ENCODE measurements at places on chromosomes 4 and X.

DNA sequence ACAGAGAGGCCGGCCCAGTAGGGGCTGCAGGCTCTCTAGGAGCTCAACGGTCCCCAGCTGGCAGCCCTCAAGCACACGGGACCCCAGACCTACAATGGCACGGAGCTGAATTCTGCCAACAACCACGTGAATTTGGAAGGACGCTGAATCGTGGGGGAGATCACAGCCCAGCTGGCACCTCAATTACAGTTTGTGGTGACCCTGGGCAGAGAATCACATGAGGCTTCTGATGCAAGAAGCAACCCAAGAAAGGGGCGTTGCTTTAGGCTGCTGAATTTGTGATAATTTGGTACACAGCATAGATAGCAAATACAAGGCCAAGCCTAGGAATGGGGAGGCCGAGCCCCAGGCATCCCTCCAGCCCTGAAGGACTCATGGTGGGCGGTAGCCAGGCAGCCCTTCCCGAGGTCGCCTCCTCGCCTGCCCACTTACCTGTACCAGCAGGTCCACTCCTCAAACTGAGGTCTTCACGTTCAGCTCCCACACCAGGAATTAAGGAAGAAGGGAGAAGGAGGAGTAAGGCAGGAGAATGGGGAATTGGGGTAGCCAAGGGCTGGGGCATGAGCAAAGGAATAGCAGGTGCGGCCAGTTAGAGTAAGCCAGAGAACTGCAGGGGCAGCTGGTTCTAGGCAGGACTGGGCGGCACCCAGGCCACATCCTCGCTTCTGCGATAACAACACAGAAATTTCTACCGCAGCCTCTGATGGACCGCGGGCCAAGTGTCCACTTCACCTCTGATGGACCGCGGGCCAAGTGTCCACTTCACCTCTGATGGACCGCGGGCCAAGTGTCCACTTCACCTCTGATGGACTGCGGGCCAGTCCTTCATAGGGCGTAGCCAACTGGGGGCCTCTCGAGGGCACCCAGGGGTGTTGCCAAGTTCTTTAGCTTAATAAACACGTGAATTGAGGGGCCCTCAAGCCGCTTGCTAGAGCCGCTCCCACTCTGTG, 23.4 kb upstream of the HTRA3 start:
- no peak for DNase-seq

DNA sequence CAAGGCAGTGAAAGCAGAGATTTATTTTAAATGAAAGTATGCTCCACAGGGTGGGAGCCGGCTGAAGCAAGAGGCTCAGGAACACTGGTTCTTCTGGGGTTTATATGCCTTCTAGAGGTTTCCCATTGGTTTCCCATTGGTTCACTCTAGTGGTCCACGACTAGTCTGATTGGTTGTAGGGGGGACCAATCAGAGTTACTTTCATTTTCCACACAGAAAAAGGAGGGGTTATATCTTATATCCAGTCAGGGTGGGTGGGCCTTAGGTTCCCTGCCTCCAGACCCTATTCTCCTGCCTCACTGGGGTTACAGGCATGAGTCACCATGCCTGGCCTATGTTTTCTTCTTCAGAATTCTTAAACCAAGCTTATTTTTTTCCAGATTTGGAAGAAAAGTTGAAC, 101.6 kb downstream of the KLHL8 start:
- DNase-seq = no peak

DNA sequence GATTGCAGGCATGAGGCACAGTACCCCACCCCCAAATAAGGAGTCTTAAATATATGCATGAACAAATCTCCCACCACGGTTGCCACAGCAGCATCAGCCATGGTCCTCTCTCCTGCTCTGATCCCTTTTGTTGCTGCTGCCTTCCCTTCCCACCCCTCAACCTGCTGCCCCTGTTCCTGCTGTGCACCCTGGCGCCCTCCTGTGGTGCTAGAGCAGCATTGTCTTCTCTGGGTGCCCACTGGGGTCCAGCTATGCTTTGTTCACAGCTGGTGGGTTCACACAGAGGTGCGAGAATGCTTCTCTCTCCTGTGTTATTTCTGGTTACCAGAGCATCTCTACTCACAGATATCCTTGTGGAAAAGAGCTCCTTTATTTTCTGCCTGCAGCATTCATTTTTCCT, 116.2 kb downstream of the GATB start:
- DNase-seq = no peak

DNA sequence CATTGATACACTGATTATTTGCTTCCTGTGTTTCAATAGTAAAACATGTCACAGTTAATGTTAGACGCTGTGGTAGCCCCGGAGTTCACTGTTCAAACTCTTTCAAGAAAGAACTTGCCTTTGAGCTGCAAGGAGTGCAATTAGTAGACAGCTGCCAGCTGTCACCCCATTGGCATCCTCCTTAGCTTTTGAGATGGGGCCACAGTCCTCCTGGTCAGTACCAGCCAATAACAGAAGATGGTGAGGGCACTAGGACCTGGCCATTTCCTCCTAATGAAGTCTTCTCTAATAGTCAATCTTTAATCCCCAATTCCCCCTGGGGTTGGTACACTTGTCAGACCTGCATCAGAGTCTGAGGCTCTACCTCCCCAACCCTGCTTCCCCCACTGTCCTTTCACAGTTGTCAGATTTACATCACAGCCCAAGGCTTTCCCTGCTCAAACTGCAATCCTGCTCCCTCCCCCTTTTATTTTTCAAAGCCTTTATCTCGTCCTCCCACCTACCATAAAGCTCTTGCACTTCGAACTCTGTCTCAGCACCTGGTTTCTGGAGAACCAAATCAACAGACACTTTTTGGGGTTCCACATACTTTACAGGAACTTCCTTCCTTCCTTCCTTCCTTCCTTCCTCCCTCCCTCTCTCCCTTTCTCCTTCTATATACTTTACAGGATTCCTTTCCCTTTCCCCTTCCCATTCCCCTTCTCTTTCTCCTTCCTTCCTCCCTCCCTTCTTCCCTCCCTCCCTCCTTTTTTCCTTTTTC, 182.0 kb downstream of the RASL11B start:
- DNase-seq = no peak

GRCh38 chr4:54784161-54784671, 126.5 kb downstream of the KIT start:
- DNase-seq = peak; percentile 64

GRCh38 chrX:86171366-86171765, 23.1 kb downstream of the DACH2 start:
- DNase-seq = no peak

DNA sequence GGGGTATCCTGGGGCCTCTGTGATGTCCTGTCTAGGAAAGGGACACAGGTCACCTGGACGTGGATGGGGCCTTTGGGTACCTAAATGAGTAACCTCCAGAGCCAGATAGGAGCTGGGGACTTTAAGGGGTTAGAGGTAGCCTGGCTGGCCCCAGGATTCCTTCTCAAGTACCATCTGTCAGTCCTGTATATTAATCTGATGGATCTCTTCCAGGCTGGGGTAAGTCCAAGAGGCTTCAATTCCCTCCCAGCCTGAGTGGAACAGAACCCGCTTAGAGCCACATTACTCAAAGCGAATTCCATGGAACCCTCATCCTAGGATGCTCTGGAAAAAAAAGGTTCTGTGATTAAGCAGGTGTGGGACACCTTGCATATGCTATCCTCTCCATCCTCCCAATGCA, 24.8 kb upstream of the MAP3K15 start:
- DNase-seq = no peak

DNA sequence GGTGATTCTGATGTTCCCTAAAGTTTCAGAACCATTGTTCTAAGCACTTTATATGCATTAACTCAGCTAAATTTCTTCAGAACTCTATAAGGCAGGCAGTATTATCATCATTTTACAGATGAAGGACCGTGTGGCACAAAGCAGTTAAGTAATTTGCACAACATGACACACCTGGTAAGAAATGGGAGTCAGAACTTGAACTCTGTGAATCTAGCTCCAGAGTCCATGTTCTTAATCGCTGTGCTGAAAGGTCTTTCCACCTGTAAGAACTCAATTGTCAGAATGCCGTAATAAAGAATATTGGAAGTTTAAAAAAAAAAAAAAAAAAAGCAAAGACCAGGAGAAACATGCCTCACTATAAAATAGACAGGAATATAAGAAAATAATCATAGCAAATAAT, 9.2 kb downstream of the HUWE1 start:
- DNase-seq = no peak

DNA sequence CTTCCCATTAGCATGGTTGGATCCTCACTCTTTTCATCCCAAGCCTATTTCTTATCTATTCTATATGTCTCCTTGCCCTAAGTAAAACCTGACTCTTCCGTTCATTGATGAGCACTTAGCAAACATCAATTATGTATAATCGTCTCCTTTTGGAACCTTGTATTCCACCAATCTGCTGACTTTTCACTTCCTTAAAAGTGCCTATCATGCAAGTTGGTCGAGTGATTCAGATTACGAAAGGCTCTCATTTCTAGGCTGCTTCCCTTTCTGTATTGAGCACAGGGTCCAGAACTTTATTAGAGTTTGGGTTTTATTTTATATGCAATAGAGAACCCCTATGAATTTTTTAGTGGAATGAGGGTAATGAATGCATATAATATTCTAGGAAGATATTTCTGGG, 27.1 kb upstream of the ALB start:
- DNase-seq = no peak

DNA sequence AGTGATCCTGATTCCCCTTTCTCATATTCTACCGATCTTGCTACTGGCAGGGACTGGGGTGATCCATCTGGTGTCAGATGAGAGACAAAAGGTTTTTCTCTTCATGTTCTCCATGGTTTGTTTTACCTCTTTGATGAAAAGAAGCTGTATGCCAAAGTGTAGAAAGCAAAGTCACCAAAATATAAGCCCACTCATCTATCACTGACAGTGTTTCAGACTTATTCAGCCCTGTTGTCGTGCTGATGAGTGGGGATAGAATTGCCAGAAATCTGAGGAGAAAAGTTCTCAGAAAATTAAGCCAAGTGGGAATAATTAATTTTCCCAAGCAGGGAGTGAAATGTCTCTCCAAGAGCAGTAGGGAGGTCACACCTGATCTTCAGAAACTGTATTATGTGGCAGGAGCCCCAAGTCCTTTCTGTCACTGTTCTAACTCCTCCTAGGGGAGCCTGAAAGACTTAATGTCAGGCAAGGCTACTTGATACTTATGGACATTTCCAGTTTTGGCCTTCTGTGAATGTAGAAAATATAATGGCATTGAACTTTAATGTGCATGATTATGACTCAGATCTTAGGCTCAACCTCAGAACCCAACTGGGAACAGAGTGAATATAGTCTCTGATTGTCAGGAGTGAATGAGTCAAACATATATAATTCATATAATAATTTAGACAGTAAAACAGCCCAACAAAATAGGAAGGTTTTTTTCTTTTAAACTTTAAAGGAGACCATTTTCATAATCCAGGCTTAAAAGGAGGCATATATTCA, 298.1 kb downstream of the ANKRD50 start:
- no peak for DNase-seq

GRCh38 chr4:129232589-129233337, 136.8 kb downstream of the C4orf33 start:
- DNase-seq = no peak

DNA sequence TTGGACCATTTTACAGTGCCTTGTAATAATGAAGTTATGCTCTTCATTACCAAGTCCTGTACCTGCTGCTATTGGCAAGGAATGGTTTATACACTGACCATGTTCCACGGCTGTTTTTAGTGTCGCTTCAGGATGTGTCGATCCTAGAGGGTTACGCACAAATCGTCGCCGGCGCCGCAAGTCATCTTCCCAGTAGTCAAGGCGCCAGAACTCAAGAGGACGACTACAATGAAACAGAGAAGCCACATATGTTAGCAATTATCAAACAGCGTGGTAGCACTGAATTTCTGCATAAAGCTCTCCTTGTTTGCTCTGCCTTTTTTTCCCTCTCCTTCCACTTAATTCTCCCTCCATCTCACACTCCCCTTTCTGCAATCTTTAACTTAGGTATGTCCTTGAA, 17.0 kb downstream of the MAB21L2 start:
- no peak for DNase-seq

- DNase-seq = no peak
Observed at GRCh38 chrX:123860983-123861382, 1.1 kb downstream of the XIAP start.

DNA sequence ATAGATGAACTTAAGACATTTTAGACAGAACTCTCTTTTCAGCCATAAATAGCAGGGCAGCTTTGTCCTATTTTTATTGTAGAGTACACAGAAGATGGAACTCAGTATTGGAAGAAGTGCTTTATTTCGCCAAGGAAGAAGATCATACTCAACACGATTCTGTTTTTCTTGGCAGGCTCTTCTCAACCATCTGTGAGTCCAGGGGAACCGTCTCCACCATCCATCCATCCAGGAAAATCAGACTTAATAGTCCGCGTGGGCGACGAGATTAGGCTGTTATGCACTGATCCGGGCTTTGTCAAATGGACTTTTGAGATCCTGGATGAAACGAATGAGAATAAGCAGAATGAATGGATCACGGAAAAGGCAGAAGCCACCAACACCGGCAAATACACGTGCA, 37.6 kb downstream of the KIT start:
- DNase-seq = no peak

DNA sequence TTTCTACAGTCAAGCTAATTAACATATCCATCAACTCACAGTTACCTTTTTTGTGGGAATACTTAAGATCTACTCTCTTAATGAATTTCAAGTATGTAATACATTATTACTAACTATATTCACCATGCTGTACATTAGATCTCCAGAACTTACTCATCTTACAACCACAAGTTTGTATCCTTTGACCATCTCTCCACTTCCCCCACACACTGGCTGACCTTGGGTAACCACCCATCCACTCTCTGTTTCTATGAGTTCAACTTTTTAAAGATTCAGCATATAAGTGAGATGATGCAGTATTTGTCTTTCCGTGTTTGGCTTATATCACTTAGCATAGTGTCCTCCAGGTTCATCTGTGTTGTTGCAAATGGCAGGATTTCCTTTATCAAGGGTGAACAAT, 30.5 kb upstream of the MAGED1 start:
- no peak for DNase-seq

DNA sequence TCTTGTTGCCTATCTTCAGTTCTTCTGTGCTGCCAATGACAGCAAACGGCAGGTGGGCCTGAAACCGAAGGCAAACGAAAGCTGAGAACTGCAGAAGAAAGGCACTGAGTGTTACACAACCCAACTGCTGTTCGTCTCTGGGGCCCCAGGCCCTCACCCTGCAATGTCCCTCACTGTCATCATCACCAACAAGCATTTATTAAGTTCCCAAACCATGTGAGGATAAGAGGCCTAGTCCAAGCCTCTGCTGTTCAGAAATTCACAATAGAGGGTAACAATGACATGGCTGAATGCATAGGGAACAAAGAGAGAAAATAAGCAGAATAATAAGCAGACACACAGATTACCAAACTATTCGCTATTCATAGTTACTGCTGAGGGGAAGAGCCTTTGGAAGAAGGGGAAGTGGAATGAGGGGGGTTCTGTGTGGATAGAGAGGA, 34.5 kb upstream of the NKRF start:
- DNase-seq = no peak

- no peak for DNase-seq
Observed at GRCh38 chr4:70471897-70472296, at the start of gene MUC7. MUC7 (plus strand) TSS chr4:70472197; CDS start chr4:70474022, 1,825 bp downstream.

- no peak for DNase-seq
Observed at GRCh38 chr4:175542786-175543185, 269.3 kb downstream of the GPM6A start.

All from nucleus accumbens (tissue), 56 donors.